Motor neuron (in vitro differentiated cells): ENCODE measurements at places on chromosomes 1 and 21.

DNA sequence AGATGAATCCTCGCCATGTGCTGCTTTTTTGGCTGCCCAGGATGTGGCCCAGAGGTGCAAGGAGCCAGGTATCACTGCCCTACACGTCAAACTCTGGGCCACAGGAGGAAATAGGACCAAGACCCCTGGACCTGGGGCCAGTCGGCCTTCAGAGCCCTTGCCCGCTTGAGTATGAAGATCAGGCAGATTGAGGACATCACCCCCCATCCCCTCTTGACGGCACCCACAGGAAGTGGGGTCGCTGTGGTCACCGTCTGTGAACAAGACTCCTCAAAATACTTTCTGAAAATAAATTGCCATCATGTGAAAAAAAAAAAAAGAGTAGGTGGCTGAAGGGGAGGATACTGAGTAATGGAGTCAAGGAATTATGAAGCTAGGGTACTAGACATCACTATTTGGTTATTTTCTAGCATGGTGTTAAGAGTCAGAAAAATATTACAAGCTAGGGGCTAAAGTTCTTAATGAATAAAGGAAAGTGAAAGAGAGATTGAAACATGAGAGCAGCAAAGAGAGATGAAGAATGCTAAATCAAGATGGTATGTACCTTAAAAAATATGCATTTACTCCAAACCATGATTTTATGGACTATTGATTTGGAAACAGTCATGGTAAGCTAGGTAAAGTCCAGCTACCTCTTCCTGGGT, 84.9 kb downstream of the CLEC20A start:
- no peak for ATAC-seq

GRCh38 chr21:45055861-45056260, 18.5 kb upstream of the ADARB1 start:
- peak; percentile 74 for ATAC-seq

- no peak for ATAC-seq
These were observed 284.4 kb upstream of the GJB5 start for GRCh38 chr1:34470401-34470800.

DNA sequence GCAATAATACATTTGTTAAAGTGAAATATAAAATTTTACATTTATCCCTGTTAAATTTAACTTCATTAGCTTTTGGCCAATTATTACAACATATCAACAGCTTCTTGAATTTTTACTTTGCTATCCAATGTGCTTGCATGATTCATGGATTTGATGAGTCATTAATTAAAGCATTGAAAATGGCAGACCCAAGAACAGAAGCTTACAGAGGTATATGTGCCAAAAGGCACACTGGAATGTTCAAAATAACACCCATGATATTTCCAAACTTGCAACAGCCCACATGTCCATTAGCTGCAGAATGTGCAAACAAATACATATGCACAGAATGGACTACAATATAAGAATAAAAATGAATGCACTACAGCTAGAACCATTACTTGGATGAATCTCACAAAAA, 76.4 kb upstream of the MAN1A2 start:
- ATAC-seq = peak; percentile 26

- no peak for ATAC-seq
These were observed 237.9 kb downstream of the HLX start for GRCh38 chr1:221117133-221117532.

DNA sequence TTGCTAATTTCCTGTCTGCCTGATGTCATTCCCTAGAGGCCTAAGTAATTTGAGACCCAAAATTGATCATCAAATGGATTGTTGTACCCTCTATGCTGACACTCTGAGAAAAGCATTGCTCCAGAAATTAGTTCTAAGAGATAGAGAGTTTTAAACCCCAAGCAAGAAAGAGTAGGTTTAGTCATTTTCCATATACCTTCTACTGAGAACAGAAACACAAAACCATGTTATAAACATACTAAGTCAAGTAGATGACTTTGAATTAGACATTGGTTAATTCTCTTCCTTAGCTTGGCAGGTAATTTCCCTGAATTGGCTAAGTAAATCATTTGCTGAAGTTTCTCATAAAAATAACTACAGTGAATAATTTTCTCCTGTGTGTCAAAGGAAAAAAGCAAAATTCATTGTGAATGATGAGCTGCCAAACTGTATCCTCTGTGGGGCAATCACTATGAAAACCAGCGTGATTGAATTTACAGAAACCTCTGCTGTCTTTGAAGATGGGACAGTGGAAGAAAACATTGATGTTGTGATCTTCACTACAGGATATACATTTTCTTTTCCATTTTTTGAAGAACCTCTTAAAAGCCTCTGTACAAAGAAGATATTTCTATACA, 20.1 kb downstream of the FMO4 start:
- ATAC-seq = no peak

DNA sequence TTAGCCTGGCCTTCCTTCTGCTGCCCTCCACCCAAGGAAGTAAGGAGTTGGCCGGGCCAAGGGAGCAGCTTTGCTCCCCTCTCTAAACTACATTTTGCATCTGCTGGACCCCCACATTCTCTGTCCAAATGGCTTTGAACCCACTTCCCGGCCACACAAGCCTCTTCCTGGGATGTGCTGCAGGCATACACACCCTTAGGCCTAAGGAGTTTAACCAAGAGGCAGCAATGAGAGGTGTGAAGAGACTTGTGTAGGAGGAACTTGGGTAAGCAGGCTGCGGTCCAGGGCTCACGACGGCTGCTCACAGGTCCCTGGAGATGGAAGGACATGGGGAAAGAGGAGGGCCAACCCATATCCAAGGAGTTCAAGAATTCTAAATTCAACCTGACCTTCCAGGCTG, 196.7 kb upstream of the SGIP1 start:
- ATAC-seq = no peak

DNA sequence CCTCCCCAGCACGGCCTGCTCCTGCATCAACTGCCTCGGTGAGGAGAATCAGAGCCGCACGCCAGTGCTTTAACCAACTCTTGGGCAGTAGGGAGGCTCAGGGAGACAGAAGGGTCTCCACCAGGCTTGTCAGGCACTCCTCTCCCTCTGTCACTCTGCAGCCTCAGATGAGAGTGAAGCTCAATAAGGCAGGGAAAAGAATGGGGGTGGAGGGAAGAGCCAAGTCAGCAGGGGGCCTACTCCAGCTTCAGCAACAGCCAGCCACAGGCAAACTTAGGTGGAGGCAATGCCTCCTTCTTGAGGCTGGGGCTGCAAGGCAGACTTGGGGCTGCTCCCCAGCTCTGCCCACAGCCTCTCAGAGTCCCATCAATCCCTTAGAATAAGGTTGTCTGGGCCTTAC, 51.8 kb upstream of the A3GALT2 start:
- no peak for ATAC-seq

GRCh38 chr1:170583186-170583585, 51.2 kb downstream of the GORAB start:
- ATAC-seq = no peak

DNA sequence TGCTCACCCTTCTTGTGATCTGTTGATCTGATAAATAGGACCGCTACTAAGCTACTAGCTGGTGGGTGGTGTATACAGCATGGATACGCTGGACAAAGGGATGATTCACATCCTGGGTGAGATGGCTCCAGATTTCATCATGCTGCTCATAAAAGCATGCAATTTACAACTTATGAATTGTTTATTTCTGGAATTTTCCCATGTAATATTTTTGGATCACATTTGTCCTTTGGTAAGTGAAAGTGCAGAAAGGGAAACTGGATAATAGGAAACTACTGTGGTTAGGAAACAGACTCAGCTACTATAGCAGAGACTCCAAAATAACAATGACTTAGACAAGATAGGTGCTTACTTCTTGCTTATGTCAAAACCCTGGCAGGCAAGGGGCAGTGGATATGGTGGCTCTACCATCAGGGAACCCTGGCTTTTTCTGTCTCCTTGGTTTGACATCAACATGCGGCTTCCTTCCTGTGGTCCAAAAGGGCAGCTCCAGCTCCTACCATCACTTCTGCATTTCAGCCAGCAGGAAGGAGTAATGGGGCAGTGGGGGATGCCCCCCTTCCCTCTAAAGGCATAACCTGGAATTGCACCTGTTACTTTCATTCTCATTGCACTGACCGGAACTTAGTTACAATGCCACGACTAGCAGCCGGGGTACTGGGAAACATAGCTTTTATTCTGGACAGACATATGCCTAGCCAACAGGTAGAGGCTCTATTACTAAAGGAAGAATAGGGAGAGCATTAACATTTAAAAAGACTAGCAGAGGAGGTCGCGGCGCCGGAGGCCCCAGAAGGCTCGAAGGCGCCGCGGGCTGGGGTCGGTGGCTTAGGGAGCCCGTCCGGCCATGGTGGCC, 13.8 kb upstream of the AK2 start:
- ATAC-seq = no peak

GRCh38 chr21:15654171-15654570, 75.6 kb upstream of the USP25 start:
- no peak for ATAC-seq

DNA sequence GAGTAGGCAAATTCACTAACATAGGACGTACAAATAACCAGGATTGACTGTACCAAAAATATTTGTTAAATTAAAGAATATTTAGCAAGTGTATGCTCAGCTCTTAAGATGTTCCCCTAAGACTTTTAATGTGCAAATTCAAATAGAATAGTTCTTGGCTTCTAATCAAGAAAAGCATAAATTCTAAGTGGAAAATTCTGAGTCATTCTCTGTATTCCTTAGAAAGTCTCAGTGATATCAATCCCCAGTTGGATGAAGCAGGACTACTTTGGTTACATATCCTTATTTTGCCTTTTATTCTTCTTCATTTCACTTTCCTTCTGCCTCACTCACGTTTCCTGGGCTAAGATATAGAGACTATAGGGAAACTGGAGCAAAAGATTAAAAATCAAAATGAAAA, 130.2 kb downstream of the IFI44 start:
- ATAC-seq = no peak

- ATAC-seq = no peak
These were observed 229.3 kb upstream of the PKN2 start for GRCh38 chr1:88454781-88455180.

- no peak for ATAC-seq
These were observed 181.1 kb downstream of the RASAL2 start for GRCh38 chr1:178275049-178275448.
